ENCODE measurements at places on chromosomes 2 and 18. TPM values are rescaled to one million over a fixed set of nuclear protein-coding genes. Genes with fewer than 3 reads are reported as not detected.

ST8SIA5 gene
- not detected for total RNA-seq

DNA sequence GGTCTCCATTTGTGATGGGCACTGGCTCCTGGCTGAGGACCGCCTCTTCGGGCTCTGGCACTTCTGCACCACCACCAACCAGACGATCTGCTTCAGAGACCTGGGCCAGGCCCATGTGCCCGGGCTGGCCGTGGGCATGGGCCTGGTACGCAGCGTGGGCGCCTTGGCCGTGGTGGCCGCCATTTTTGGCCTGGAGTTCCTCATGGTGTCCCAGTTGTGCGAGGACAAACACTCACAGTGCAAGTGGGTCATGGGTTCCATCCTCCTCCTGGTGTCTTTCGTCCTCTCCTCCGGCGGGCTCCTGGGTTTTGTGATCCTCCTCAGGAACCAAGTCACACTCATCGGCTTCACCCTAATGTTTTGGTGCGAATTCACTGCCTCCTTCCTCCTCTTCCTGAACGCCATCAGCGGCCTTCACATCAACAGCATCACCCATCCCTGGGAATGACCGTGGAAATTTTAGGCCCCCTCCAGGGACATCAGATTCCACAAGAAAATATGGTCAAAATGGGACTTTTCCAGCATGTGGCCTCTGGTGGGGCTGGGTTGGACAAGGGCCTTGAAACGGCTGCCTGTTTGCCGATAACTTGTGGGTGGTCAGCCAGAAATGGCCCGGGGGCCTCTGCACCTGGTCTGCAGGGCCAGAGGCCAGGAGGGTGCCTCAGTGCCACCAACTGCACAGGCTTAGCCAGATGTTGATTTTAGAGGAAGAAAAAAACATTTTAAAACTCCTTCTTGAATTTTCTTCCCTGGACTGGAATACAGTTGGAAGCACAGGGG is 5.5 kb downstream of the TMEM37 start:
- peaks cover 19% of the 10 kb centered on the region for H3K27me3 ChIP-seq
- no peak for DNase-seq
- no peak overlapping the region for H3K4me3 ChIP-seq
- peaks cover under 1% of the 10 kb centered on the region for H3K4me1 ChIP-seq
- no peaks in the 10 kb centered on the region for H3K36me3 ChIP-seq

DNA sequence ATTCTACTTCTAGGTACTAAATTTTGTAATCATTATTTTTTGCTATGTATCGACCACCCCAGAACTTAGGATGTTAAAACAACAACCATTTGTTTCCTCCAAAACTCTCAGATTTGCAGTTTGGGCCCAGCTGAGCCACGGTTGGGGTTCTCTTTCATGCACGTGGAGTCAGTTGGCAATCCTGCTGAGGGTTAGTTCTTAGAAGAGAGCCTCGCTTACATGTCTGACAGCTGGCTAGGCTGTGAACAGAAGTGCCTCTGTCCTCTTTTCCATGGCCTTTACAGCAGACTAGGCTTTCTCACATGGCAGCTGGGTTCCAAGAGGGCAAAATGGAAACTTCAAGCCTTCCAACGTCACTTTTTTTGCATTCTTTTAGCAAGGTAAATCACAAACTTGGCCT is 9.3 kb upstream of the RGPD4 start:
- H3K4me3 ChIP-seq = no peak overlapping the region
- H3K27ac ChIP-seq = no peak overlapping the region

GRCh38 chr18:34591920-34592444 is 118.1 kb upstream of the DTNA start:
- H3K4me1 ChIP-seq = no peaks in the 10 kb centered on the region
- H3K27me3 ChIP-seq = no peaks in the 10 kb centered on the region

GRCh38 chr18:65527879-65528633 is 222.8 kb upstream of the CDH7 start:
- no peaks in the 10 kb centered on the region for H3K4me1 ChIP-seq
- H3K4me3 ChIP-seq = no peak overlapping the region
- H3K27me3 ChIP-seq = no peaks in the 10 kb centered on the region

- no peaks in the 10 kb centered on the region for H3K4me1 ChIP-seq
- no peaks in the 10 kb centered on the region for H3K36me3 ChIP-seq
- H3K27me3 ChIP-seq = no peaks in the 10 kb centered on the region
- no peak overlapping the region for H3K4me3 ChIP-seq
- no peak overlapping the region for H3K27ac ChIP-seq
Observed at GRCh38 chr18:56276466-56276865, 361.9 kb downstream of the TXNL1 start.
